ENCODE measurements at places on chromosomes 16 and 17.

GRCh38 chr17:67520252-67520906 is 143.3 kb downstream of the PITPNC1 start:
- DNase-seq = peak; percentile 48

DNA sequence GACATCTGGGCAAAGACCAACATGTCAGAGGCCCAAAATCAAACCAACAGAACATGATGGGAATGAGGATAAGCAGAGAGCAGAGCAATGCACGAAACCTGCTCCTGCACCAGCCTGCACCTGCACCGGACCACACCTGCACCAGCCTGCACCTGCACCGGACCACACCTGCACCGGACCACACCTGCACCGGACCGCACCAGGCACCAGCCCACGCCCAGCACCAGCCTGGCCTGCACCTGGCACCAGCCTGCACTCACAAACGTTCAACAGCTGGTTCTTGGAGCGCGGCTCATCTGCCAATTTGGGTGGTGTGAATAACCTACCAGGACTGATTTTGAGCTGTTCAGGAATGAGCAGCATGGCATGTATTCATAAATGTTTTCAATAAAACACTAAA is 18.2 kb downstream of the CEP131 start:
- DNase-seq = no peak

DNA sequence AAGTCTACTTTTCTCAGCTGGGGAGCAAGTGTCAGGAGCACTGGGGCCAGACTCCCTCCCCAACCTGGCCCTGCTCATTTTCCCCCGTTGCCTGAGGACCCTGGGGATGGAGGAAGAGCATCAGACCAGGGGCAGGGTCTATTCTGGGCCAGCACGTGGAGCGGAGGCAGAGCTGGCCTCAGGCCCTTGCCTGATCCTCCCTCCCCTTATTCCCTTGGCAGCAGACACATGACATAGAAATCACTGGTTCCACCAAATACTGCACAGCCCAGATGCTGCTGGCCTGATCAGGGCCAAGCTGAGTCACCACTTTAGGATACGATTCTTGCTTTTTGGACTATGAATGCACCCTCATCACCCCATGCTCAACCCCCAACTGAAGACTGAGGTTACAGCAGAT is 15.8 kb upstream of the AGRP start:
- no peak for DNase-seq

GRCh38 chr17:44000141-44000860 is 4.1 kb upstream of the NAGS start:
- no peak for DNase-seq

DNA sequence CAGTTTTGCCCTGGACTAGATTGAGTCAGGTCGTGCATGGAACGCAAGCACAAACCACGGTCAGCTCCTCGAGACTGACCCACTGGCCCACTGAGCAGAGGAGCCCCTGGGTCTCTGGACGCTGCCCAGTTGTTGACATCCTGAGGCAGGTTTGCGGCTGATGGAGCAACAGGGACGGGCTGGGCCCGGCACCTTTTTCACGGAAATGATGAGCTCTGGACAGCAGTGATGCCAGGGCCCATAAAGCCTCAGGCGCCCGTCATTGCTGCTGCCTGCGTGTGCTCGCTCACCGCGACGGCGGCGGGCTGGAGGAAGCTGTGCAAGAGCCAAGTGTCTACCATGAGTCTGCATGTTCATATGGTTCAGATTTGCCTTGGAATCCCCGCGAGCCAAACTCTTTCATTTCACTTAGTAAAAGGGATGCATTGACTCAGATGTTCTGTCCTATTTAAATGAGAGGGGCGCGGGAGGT is 30.8 kb upstream of the CRISPLD2 start:
- no peak for DNase-seq
